WTC11 (cell line): ENCODE measurements at places on chromosomes 3 and 15. TPM values are rescaled to one million over a fixed set of nuclear protein-coding genes. Genes with fewer than 3 reads are reported as not detected.

The ARGFX gene
- total RNA-seq = not detected in 3 replicates

The FBXO40 gene
- 0.04 to 0.09 TPM (median 0.07 TPM) in 3 replicates for total RNA-seq

The CCR3 gene
- total RNA-seq = not detected in 3 replicates

The RHOV gene
- total RNA-seq = 5.0 to 5.4 TPM (median 5.1 TPM) in 3 replicates

The SLCO2A1 gene
- total RNA-seq = 2.3 to 3.3 TPM (median 3.3 TPM) in 3 replicates

The SLC9C1 gene
- total RNA-seq = 1.4 to 3.5 TPM (median 2.5 TPM) in 3 replicates

The ULK4 gene
- 9.2 to 12.2 TPM (median 10.0 TPM) in 3 replicates for total RNA-seq

The STT3B gene
- total RNA-seq = 103 to 107 TPM (median 105 TPM) in 3 replicates

The TGM5 gene
- not detected in 3 replicates for total RNA-seq

The DNAH12 gene
- total RNA-seq = 0.02 TPM in 1 of 3 replicates, not detected in the others

DNA sequence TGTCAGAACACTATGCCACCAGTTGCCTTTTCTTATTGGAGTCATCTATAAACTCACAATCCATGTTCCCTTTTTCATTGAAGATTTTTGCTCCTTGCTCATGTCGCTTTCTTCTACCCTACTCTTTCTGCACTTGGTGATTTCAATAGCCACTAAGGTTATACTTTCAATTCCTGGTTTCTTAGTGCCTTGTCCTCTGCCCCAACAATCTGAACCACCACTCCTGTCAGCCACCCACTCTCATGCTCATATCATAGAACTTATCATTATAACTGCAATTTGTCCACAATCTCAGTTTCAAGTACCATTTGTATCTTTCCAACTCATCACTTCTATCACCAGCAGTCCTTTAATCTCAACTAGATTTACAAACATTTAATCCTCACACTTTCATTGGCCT, 10.0 kb upstream of the GRAMD1C start:
- H3K4me1 ChIP-seq = peaks cover 21% of the 10 kb centered on the region
- no peaks in the 10 kb centered on the region; the same call in 1 of the 2 replicates for H3K36me3 ChIP-seq
- no peaks in the 10 kb centered on the region for H3K27me3 ChIP-seq
- H3K27ac ChIP-seq = no peak overlapping the region

DNA sequence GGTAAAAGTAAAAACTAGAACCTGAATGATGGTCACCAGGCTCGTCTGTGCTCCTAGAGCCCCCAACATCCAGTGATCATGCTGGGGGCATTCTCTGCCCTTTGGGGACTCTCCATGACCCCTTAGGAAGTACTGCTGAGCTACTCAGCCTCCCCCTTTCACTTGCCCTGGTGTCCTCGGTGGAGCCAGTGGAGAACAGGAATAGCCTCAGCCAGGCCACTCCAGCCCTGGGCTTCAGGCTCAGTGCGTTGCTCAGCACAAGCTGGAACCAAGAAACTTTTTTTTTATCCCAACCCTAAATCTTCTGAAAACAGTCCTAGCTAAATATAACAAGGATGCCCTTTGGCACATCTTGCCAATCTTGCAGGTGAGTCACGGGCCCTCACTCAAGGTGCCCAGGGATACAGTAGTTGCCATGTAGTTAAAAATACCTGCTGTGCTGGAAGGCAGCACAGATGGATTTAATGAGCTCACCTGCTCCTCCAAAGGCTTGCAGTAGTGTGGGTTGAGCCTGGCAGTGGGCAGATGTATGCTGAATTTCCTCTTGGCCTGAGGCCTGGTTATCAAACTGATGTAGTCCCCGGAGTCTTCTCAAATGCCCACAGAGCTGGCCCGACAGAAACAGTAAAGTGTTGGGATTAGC, 46.9 kb upstream of the TMEM158 start:
- H3K27ac ChIP-seq = no peak overlapping the region
- no peak overlapping the region for H3K4me3 ChIP-seq
- peaks cover 18% of the 10 kb centered on the region for H3K27me3 ChIP-seq
- H3K36me3 ChIP-seq = peaks cover 16% of the 10 kb centered on the region
- no peak for DNase-seq
- peaks cover 34% of the 10 kb centered on the region for H3K4me1 ChIP-seq

GRCh38 chr3:47406762-47407149, 25.9 kb downstream of the PTPN23 start:
- H3K27ac ChIP-seq = no peak overlapping the region
- H3K4me3 ChIP-seq = no peak overlapping the region
- no peaks in the 10 kb centered on the region for H3K4me1 ChIP-seq
- H3K27me3 ChIP-seq = no peaks in the 10 kb centered on the region
- H3K36me3 ChIP-seq = peaks cover 15% of the 10 kb centered on the region

- H3K27ac ChIP-seq = no peak overlapping the region
- H3K27me3 ChIP-seq = no peaks in the 10 kb centered on the region
- H3K36me3 ChIP-seq = no peaks in the 10 kb centered on the region
- peaks cover 7% of the 10 kb centered on the region for H3K4me1 ChIP-seq
- no peak overlapping the region for H3K4me3 ChIP-seq
- DNase-seq = no peak
These were observed 370.1 kb upstream of the ONECUT1 start for GRCh38 chr15:53160092-53160704.

DNA sequence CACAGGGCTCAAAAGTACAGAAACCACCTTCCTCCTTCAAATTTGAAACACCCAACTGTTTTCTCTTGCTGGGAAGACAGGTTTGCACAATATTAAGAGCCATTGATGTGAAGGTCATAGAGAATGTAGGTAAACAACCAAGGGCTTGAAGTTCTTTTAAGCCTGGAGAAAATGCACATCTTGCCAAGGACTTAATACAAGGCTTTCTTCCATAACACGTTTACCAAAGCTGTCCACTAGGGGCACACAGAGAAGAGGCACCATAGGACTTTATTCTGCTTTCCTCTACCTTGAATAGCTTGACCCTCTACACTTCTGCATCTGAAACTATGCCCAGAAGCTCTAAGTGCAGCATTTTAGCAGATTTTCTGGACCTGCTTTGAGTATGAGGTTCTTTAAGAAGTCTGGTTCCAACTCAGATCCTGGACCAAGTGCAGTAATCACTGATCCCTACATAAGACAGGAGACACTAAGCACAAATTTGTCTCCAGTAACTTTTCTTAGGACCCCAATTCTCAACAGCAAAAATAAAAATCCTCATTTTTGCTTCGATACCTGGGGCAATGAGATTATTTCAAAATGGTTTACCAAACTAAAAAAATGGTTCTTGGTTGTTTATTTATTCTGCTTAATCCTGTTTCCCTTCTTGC, 138.0 kb downstream of the FBN1 start:
- H3K27ac ChIP-seq = no peak overlapping the region
- no peaks in the 10 kb centered on the region for H3K4me1 ChIP-seq
- H3K4me3 ChIP-seq = no peak overlapping the region

- H3K27me3 ChIP-seq = no peaks in the 10 kb centered on the region
- H3K36me3 ChIP-seq = peaks cover 39% of the 10 kb centered on the region
- no peak overlapping the region for H3K27ac ChIP-seq
- DNase-seq = no peak
- H3K4me1 ChIP-seq = peaks cover 9% of the 10 kb centered on the region
These were observed 15.5 kb upstream of the SCAANT1 start for GRCh38 chr3:63927422-63928280.

DNA sequence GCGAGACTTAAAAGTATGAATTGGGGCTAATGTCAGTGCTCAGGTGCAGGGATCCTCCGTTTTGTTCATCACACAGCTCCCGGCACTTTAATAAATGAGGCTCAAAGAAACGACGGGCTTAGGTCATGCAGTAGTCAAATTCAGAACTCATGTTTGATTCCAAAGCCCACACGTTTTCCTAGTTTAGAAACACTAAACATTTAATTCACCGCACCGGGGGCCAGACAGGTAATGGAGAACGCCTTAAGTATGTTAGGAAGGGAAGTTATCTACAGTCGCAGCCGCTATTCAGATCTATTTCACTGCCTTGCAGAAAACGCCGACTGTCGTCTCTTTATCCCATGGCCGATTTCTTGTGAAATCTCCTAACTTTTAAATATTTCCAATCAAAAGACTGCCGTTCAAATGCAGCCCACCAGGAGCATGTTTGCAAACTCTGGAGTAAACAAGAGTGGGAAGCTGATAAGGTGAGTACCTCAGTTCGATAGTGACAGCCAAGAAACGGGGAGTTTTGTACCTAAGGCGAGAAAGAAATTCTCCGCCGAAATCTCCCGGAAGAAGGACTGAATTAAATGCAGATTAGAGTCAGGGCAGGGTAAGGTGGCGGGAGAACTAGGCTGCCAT, 569 bp downstream of the HIGD2B start:
- peaks cover 14% of the 10 kb centered on the region for H3K4me1 ChIP-seq
- DNase-seq = no peak
- H3K27me3 ChIP-seq = no peaks in the 10 kb centered on the region
- peak overlapping the region; percentile 93 for H3K27ac ChIP-seq
- peak overlapping the region; percentile 88 for H3K4me3 ChIP-seq
- peaks cover 3% of the 10 kb centered on the region; the same call in 1 of the 2 replicates for H3K36me3 ChIP-seq

DNA sequence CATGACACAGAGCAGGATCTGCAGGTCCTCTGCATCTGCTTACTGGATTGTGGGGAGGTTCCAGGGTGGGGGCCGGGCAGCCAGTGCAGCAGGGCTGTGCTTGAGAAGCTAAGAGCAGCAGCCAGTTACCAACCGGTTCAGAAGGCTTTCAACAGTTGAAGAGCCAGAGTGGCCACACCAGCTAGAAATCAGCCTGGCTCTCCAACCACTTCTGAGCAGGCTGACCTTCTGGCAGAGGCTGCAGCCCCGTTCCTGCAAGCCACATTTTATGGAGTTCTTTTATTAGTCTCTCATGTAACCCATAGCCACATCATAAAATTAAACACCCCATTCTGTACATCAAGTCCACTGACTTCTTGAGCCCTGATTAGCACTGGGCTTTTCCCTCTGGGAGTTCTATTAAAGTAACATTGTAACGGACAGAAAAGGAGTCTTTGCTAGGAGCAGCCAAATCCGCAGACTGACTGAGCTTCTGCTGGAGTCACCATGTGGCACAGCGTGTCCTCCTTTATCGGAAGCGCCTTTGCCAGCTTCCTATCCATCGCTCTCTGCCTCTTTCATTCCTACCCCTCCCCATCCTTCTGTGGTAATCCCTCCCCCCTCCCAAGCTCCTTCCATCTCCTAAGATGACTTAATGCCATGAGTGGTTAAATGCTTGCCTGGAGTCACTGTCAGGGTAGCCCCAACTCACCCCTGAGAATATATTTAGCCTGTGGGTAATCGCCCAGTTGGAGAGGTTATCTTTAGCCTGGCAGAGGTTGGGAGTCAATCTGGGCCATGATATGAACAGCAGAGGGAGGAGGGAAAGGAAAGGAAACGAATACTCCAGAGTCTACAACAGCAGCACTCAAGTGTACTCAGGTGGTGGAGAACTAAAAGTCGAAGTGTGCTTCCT, 138.5 kb upstream of the HES1 start:
- no peaks in the 10 kb centered on the region for H3K36me3 ChIP-seq
- peaks cover 14% of the 10 kb centered on the region for H3K27me3 ChIP-seq
- peaks cover 71% of the 10 kb centered on the region for H3K4me1 ChIP-seq
- no peak for DNase-seq

DNA sequence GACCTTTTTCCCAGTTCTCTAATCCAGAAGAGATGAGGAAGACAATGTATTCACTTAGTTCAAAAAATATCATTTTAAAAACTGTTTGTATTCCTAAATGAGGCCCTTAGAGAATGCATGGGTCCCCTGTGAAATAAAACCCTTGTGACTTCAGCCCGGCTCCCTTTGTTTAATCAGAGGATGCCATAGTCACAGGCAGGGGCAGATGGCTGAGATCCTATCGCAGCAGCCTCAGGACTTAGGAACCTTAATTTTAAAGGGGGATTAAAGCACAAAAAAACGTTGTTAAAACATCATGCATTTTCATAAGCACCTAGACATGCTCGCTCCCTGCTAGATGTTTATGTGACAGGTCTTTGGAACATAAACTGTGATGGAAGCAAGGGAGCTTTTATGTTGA, 176.6 kb downstream of the IL20RB start:
- H3K27ac ChIP-seq = no peak overlapping the region
- H3K36me3 ChIP-seq = no peaks in the 10 kb centered on the region
- no peak overlapping the region for H3K4me3 ChIP-seq

- H3K4me1 ChIP-seq = peaks cover 18% of the 10 kb centered on the region
- peak overlapping the region; percentile 73 for H3K4me3 ChIP-seq
- H3K36me3 ChIP-seq = no peaks in the 10 kb centered on the region
These were observed 13.7 kb downstream of the PAK6 start for GRCh38 chr15:40252438-40253166.

- H3K36me3 ChIP-seq = peaks cover 15% of the 10 kb centered on the region
- H3K4me1 ChIP-seq = peaks cover 16% of the 10 kb centered on the region
- H3K27me3 ChIP-seq = no peaks in the 10 kb centered on the region
These were observed 112.3 kb downstream of the GALK2 start for GRCh38 chr15:49282366-49282765.

GRCh38 chr15:58528188-58528870, 96.5 kb downstream of the LIPC start:
- H3K27me3 ChIP-seq = no peaks in the 10 kb centered on the region
- no peak for DNase-seq
- no peaks in the 10 kb centered on the region for H3K36me3 ChIP-seq
- H3K4me1 ChIP-seq = no peaks in the 10 kb centered on the region
- H3K27ac ChIP-seq = no peak overlapping the region
- H3K4me3 ChIP-seq = no peak overlapping the region

- H3K4me3 ChIP-seq = no peak overlapping the region
- peaks cover 5% of the 10 kb centered on the region for H3K36me3 ChIP-seq
- no peak for DNase-seq
- H3K27ac ChIP-seq = no peak overlapping the region
- H3K27me3 ChIP-seq = no peaks in the 10 kb centered on the region
These were observed 37.2 kb downstream of the CCDC54 start for GRCh38 chr3:107414325-107414964.

DNA sequence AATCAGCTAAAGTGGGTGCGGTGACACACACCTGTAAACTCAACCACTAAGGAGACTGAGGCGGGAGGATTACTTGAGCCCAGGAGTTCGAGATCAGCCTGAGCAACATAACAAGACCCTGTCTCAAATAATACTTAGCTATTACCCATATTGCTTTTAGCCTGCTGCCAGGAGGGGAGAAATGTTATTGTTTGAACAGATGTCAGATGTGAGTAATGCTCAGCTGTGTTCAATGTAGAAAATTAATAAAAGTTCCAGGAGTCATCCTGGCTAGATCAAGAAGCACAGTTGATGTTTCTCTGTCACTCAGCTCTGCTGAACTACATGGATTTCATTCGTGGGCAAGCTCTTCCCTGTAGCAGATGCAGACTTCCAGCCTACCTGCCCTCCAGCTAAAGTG, 22.2 kb downstream of the LSM3 start:
- peaks cover 22% of the 10 kb centered on the region for H3K36me3 ChIP-seq
- H3K27ac ChIP-seq = no peak overlapping the region
- H3K27me3 ChIP-seq = no peaks in the 10 kb centered on the region
- H3K4me3 ChIP-seq = no peak overlapping the region
- DNase-seq = no peak
- H3K4me1 ChIP-seq = peaks cover 5% of the 10 kb centered on the region; the same call in 1 of the 2 replicates

GRCh38 chr3:171266034-171266739, 194.0 kb downstream of the TNIK start:
- H3K27me3 ChIP-seq = no peaks in the 10 kb centered on the region
- no peak overlapping the region for H3K4me3 ChIP-seq
- peak overlapping the region; percentile 33; the same call in 1 of the 2 replicates for H3K27ac ChIP-seq
- peaks cover 65% of the 10 kb centered on the region for H3K4me1 ChIP-seq
- H3K36me3 ChIP-seq = no peaks in the 10 kb centered on the region

DNA sequence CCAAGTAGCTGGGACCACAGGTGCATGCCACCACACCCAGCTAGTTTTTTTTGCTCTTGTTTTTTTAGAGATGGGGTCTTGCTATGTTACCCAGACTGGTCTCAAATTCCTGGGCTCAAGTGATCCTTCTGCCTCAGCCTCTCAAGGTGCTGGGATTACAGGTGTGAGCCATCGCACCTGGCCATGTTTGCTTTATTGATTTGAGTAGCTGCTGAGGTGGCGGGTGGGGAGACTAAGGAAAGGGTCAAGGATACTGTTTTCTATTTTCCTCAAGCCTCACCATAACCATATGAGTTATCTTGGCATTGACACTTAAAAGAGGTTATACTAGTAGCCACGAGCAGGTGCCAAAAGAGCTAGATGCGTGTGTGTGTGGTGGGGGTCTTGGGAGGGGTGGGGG, 39.0 kb downstream of the CYFIP1 start:
- H3K36me3 ChIP-seq = peaks cover 27% of the 10 kb centered on the region
- no peak overlapping the region for H3K27ac ChIP-seq
- DNase-seq = no peak
- H3K4me1 ChIP-seq = peaks cover 7% of the 10 kb centered on the region
- H3K4me3 ChIP-seq = no peak overlapping the region
- no peaks in the 10 kb centered on the region for H3K27me3 ChIP-seq
